ENCODE measurements at places on chromosomes 4 and X. TPM values are rescaled to one million over a fixed set of nuclear protein-coding genes. Genes with fewer than 3 reads are reported as not detected.

DNA sequence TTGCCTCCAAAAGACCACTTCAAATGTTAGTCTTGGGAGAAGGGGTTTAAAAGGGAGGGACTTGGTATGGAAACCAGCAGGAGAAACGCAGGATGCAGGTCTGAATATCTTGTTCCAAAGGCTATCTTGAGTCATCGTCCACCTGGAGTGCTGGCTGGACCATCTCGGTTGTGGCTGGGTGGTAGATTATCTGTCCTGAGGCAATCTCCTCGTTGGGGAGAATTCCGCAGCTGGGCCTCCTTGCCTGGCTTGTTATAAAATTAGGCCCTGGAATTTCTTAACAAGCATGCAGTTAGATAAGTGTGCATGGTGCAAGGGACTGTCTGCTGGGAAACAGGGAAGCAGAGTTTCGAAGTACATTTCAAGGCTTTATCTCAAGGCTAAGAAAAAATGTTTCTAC lies 2045.7 kb upstream of the TENM3 start:
- no peak for DNase-seq

DNA sequence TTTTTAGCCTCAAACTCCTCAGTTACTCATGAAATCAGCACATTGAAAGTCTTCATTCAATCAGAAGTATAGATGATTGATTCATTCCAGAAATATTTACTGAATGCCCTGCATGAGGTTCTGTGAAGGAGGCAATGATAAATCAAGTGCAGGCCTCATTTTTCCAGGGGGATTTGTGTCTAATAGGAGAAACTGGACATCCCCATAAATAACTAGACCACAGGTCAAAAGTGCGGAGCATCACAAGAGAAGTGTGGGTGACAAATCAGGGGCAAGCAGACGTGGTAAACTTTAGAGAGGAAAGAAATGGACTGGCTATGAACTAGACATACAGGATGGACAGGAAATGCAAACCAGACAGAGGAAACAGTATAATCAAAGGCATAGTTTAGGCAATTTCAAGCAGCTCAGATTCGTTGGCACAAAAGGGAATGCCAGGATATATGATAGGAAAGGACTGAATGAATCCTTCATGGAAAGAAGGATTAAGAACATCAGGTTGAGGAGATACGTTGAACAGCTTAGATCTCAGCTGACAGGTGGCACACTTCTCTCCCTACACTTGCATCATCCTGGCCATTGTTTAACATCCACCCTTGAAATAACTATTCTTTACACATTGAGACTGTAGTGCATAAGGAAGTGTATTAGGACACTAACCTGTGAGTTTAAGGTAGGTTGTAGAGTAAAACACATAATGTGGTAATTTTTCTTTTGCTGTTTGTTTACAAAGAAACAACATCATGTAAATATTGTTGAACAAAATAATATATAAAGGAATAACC lies 69.6 kb upstream of the RASGEF1B start:
- DNase-seq, result no peak

DNA sequence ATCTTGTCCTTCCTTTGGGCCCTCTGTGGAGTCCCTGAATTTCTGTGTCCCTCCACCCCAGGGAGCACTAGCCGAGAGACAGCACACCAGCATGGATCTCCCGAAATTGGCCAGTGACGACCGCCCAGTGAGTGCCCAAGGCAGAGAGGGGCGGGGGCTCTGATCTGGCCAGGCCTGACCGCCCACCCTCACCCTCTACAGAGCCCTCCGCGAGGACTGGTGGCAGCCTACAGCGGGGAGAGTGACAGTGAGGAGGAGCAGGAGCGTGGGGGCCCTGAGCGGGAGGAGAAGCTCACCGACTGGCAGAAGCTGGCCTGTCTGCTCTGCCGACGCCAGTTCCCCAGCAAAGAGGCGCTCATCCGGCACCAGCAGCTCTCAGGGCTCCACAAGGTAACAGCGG lies 8.4 kb upstream of the UBA1 start:
- DNase-seq, result no peak

GRCh38 chr4:54574500-54574899 lies 83.3 kb upstream of the KIT start:
- no peak for DNase-seq

DNA sequence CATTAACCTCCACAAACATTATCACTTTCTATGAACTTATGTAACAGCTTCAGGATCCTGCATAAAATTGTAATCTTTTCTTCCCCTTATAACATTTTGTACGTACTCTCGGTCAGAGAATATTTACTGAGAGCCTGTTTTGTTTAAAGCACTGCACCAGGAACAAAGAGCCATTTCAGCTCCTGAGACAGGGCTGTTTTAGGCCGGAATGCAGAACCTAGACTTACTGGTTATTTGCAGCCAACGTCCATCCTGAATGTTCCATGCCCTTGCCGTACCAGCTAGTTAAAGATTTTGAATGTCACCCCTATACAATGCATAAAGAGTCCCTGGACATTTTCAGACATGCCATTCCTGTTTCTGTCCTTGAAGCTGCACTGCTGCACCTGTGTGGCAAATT lies 248.8 kb downstream of the PCDH7 start:
- no peak for DNase-seq

DNA sequence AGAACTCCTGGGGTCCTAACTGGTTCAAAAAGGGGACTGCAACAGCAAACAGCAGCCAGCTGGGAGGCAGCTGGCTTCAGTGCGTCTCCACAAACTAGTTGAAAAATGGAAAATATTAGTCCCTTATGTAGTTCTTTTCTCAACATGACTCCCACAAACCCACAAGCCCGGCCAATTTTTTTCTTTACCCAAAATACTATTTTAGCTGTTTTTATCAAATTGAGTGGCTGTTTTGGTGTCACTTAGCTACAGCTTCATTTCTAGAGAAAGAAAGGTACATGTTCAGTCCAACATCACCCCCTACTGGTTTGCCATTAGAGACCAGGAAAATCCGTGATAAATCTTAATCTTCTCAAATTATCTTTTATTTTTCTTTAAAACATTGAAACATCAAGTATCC lies 97.2 kb downstream of the GUCY2F start:
- DNase-seq, result no peak

- DNase-seq, result no peak
These were observed 41.8 kb upstream of the CEP135 start for GRCh38 chr4:55906989-55907388.

GRCh38 chrX:50980251-50980650 lies 69.7 kb downstream of the BMP15 start:
- DNase-seq, result no peak

- DNase-seq, result no peak
These were observed 295.1 kb upstream of the TEX13A start for GRCh38 chrX:105515561-105515960.

DNA sequence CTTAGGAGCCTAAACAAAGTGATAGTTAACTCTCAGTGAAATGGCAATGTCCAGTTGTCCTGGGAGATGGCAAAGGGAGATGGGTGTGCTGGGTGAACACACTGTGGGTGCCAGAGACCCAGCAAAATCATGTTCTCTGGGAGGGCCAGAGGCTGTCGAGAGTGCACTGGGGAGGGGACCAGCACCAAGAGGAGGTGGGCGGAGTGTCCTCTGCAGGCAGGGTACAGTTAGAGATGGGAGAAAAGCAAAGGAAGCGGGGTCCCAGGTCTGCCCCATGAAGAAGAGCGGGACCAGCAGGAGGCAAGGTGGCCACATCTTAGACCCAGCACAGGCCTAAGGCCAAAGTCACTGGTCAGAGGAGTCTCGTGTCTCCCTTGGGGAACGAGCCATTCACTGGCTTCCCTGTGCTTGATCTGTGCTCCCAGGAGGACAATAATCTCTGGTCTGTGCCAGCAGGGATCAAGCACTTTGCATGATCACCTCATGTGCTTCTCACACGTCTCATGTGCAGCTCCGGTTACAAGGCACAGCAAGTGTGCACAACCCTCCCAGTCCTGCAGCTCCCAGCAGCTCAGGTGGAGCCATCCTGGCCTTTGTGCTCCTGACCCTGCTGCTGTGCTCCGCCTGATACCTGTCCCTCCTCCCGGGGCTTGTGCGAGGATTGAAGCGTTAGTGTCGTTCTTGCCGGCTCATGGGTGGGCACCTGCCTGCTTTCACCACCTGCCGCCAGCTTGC lies 100.9 kb downstream of the FAM53A start:
- DNase-seq, result no peak

- DNase-seq, result no peak
These were observed 64.0 kb upstream of the PGM2 start for GRCh38 chr4:37762294-37762990.

DNA sequence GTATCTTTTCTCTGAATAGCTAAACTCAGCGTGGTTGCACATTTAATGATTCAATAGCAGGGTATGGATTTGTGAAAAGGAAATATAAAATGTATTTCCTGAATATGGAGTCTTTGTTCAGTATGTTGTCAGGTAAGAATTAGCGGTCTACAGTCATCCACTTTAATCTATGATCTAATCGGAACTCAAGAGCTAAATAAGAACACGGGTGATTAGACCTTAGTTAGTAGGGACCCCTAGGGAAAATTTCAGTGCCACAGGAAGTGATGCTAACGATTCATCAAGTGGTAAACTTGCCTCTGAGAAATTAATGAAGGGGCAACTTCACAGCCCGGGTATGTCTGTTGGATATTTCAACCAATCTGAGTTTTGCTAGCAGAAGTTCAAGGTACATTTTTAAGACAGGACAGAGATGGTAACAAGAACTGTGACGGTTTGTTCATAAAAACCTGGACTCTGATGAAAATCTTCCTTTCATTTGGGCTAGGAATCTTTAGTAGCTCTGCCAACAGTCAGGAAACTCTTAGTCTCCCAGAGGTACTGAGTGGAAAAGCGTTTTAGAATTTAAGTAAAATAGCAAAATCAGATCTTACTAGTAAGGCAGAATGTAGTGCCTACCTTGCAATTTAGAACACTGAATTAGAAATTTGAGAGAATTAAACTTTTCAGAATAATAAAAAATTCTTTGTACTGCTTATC lies 47.1 kb downstream of the PCDH7 start:
- no peak for DNase-seq

DDX53 gene
- not detected for total RNA-seq

NXF2B gene
- total RNA-seq, result not detected

ARL9 gene
- 0.10 TPM for total RNA-seq

RGN gene
- total RNA-seq, result 0.35 TPM

AKAP14 gene
- total RNA-seq, result not detected
